CD8-positive, alpha-beta memory T cell (primary cell): ENCODE measurements at places on chromosomes 6 and 20. TPM values are rescaled to one million over a fixed set of nuclear protein-coding genes. Genes with fewer than 3 reads are reported as not detected.

Gene PLA2G7
- 2.4 TPM for total RNA-seq

Gene SIRPA
- total RNA-seq, result 0.66 TPM

Gene GABBR1
- 8.3 TPM for total RNA-seq

Gene FOXA2
- not detected for total RNA-seq

- no peak for DNase-seq
Measured at GRCh38 chr6:112221561-112221960, 32.8 kb downstream of the LAMA4 start.

DNA sequence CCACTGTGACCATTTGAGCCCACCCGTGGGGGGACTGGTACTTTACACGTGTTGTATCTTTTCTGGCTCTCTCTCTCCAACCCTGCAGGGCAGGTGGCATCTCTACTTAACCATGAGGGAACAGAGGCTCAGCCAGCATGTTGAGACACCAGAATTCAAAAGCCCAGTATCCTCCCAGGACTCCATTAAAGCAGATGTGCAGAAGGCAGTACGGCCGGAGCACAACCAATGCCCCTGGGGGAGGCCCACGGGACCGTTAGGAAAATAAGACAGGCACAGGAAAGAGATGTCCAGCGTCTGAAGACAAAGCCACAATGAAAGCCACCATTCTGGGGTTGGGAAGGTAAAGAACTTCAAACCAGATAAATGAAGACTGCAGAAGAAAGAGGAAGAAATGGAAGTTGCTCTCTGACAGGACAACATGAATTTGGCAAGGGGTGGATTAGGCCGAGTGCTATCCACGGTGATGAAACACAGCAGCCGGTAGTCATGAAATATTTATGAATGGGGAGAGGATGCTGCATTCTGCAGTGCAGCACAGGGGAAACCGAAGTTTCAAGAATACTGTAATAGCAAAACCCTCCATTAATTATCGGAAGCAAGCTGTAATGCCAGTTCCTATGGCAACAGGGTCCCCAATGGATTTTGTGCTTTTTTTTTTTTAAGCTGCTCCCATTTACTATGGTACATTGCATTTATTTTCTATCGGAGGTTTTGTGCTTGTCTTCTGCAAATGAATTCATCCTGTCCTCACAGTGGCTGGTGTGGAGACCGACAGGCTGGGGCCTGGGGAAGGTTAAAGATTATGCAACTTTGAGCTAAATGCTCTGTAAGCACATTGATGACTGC lies 179.4 kb downstream of the NRN1 start:
- DNase-seq, result no peak
